Karpas-422 (cell line): ENCODE measurements at places on chromosomes 2 and 18. TPM values are rescaled to one million over a fixed set of nuclear protein-coding genes. Genes with fewer than 3 reads are reported as not detected.

DNA sequence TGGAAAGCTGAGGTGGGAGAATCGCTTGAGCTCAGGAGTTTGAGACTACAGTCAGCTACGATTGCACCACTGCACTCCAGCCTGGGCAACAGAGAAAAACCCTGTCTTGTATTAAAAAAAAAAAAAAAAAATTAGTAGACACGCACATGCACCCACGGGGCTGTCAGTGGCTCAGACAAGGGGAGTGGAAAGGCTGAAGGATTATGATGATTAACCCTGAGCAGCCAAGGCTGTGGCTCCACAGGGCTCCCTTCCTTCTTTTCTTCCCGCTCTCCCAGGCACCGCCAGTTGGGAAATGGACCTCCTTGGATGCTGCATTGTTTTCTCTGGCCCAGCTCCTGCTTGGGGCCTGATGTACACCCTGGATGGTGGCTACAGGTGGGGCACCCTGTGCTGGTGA, 49.0 kb upstream of the RAB6C start:
- DNase-seq, result no peak

DNA sequence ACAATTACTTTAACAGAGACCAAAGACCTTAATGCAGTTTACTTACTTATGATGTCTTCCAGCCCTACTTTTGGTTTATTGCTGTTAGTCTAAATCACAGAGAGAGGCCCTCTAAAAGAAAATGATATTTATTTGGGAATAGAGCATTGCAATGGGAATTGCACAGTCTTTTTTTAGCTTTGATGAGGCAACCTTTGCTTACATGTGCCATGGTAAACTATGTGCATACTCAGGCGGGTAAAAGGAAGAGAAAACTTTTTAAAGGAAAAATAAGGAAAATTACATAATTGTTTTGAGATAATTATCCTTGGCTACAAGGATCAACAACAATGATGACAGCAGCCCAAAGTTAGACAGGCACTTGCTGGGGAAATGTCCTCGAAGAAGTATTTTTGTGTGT, 78.6 kb downstream of the EFEMP1 start:
- no peak for DNase-seq

GRCh38 chr2:3491716-3492474, 27.4 kb downstream of the ADI1 start:
- DNase-seq, result no peak

FBXO48 gene
- total RNA-seq, result 0.61 and 1.7 TPM in 2 replicates

- DNase-seq, result no peak
These were observed 13.0 kb upstream of the SEMA4C start for GRCh38 chr2:96882906-96883305.

- no peak for DNase-seq
These were observed 38.5 kb downstream of the BOD1L2 start for GRCh38 chr18:57185434-57185833.

- DNase-seq, result no peak
These were observed 766 bp downstream of the MFF start for GRCh38 chr2:227325839-227326195.

- no peak for DNase-seq
These were observed 34.8 kb upstream of the ITM2C start for GRCh38 chr2:230829959-230830358.

GRCh38 chr2:72144632-72145288, 2.9 kb downstream of the CYP26B1 start:
- DNase-seq, result no peak

- no peak for DNase-seq
These were observed 157.4 kb downstream of the DOK6 start for GRCh38 chr18:69558052-69558451.

DSG1 gene
- 16.2 and 20.7 TPM in 2 replicates for total RNA-seq
